Stimulated activated CD4-positive, alpha-beta T cell treated with anti-CD3 and anti-CD28 coated beads, Interleukin-15, amount 100 ng/mL, for 1 hour (primary cell): ENCODE measurements at places on chromosomes 5 and 9.

DNA sequence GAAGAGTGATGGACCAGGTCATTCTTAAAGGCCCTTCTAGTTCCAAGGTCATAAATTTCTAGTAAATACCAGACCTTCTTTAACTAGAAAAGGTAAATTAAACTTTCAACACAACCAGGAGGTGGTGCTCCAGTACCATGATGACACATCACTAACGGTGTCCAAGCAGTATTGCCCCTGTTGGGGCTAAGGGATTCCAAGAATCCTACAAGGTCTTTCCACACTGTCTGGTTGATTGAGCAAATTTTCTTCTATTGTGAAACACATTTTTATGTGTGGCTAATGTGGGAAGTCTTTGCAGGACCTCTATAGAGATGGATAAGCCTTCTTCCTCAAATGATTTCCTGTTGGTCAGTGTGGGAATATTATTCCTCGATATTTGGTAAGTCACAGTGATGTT, 459.6 kb upstream of the PAPPA start:
- no peak for DNase-seq

DNA sequence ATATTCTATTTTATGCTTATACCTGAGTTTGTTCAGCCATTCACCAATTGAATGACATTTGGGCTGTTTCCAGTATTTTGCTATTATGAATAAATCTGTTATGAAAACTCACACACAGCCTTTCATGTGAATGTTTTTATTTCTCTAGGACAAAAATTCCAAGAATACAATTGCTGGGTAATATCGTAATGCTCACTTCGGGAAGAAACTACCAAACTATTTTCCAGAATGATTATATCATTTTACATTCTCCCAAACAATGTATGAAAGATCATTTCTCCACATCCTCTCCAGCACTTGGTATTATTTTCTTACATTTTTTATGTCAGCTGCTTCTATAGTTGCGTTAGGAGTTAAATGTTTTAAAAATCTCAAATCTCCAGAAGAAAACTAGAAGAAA, 58.3 kb upstream of the LHFPL2 start:
- DNase-seq = no peak

- no peak for DNase-seq
These were observed 1505.2 kb upstream of the CDH9 start for GRCh38 chr5:28543473-28544098.

DNA sequence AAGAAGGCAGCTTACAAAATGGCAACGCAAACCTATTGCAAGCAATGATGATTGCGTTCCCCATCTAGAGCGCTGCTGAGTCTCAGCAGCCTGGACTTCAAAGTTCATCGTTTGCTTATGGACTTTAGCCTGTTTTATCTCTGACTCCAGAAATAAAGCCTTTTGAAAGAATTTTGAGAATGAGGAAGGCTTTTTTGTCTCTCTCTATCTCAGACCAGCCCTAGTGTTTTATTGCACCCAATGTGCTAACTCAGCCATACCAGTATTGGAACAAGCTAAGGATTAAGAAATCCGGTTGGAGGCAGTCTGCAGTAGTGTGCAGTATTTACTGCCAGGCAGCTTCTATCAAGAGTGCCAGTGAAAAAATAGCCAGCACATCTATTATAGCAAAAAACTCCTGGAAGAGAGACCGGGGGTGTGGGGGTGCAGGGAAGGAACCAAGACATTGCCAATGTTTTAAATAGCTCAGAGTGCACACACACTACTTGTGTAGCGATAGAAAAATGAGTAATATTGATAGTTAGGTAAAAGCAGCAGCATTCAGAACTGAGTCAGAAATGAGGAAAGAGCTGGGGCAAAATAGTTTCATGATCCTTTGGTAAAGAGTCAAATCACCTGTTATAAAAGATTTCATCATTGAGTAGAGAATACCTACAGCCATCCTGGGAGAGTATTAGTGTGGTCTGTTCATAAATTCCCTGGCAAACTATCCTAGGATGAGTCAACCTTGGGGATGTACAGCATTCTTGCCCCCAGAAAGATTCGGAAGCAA, 219.0 kb downstream of the ZNF608 start:
- DNase-seq = no peak

DNA sequence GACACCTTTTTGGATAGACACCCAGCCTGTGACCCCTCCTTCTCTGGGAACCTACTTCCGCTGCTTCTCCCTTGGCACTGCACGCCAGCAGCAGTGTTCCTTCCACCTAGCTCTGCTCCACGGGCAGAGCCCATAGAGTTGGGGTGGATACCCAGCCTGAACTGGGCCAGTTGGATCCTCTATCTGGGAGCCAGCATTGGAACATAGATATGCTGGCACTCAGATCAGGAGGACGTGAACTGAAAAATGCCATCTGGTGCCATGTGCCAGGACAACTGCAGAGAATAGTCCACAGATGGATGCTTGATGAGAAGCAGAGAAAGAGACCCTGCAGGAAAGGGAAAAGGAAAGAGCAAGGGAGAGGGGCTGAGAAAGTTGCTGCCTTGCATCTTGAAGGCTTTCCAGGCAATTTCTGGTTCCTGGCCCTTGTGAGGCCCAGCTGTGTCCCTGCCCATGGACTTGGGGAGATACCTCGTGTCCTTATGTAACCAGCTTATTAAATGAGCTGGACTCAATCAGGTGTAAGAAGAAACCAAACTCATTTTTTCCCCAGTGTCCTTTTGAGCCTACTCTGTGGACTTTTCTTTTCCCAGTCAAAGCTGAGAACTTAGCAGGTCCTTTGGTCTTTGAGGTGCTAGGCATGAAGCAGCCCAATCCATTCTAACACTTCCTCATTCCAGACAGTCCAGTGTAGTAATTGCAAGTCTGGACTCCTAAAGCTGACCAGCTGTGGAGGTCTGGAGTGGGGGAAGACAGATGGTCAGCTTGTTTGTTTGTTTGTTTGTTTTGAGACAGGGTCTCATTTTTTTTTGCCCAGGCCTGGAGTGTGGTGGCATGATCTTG, 39.1 kb downstream of the ANGPTL2 start:
- no peak for DNase-seq

DNA sequence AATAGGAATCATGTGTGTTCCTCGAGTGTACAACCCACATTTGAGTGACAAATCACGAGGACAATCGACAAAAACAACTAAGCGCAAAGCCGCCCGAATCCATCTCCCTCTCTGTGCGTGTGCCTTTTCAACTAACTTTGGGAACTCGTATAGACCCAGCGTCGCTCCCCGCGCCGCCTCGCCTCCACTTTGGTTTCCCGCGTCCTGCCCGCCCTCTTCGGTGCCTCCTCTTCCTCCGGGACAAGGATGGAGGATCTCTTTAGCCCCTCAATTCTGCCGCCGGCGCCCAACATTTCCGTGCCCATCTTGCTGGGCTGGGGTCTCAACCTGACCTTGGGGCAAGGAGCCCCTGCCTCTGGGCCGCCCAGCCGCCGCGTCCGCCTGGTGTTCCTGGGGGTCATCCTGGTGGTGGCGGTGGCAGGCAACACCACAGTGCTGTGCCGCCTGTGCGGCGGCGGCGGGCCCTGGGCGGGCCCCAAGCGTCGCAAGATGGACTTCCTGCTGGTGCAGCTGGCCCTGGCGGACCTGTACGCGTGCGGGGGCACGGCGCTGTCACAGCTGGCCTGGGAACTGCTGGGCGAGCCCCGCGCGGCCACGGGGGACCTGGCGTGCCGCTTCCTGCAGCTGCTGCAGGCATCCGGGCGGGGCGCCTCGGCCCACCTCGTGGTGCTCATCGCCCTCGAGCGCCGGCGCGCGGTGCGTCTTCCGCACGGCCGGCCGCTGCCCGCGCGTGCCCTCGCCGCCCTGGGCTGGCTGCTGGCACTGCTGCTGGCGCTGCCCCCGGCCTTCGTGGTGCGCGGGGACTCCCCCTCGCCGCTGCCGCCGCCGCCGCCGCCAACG, at the start of gene GPR150:
Gene GPR150, plus strand, starts transcription at position 58 of the 840 bp plus-strand sequence. Its CDS starts 189 bp downstream, at position 247.
- peak; percentile 34 for DNase-seq

DNA sequence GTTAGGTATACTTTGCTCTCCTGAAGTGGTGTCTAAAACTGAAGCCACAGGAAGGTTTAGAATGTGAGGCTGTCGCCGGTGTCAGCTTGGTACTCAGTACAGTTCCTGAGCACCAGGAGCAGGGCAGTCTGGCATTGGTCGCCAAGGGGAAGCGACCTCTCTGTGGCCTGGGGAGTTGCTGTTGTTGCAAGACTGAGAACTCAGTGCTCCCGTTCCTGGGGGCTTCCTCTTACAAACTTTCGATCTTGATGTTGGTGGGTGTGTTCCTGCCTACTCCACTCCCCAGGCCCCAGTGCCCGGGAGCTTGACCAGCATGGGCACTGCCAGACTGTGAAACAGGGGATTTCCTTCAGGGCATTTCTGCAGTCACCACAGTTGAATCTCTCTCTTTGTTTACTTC, 52.4 kb upstream of the PPARGC1B start:
- DNase-seq = no peak

- DNase-seq = no peak
These were observed 287.7 kb downstream of the ACTL7B start for GRCh38 chr9:108568093-108568492.

- no peak for DNase-seq
These were observed 53.3 kb upstream of the SLIT3 start for GRCh38 chr5:169354263-169354662.

GRCh38 chr9:133949486-133950061, 42.5 kb downstream of the VAV2 start:
- DNase-seq = no peak

DNA sequence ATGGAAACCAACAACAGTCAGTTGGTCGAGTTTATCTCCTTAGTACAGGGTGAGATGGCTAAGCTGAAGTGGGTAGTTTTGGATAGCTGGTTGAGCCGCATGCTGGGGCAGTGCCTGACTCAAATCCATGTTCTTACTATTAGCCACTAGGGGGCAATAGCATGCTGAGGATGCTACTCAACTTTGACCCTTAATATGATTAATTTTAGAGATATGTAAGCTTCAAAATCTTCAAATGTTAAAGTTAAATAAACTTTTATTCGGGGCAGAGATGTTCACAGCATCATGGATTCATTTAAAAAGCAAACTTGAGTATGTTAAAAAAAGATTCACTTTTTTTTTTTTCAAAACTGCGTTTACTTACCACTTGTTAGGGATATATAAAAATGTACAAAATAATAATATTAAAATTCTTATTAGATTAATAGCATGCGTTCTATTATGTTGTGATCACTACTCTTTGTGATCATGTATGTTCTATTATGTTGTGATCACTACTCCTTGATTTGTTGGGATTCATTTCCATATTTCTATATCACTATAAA, 57.0 kb downstream of the C9orf153 start:
- no peak for DNase-seq

DNA sequence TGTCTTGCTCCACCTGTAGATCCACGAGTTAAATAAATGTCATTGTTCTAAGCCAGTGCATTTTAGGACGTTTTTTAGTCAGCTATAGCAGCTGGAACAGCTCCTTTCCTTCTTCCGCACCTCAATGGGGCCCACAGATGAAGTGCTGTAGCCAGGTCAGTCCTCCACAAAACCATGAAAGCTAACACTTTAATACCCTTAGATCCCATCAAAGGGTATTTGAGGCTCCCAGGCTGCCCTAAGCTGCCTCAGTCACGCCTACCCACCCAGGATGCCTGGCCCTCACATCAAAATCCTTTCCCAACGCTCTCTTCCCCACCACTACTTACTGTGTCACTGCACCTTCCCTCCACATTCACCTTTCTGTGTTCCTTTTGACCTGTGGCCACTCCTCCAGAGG, 44.1 kb upstream of the ACO1 start:
- DNase-seq = no peak

DNA sequence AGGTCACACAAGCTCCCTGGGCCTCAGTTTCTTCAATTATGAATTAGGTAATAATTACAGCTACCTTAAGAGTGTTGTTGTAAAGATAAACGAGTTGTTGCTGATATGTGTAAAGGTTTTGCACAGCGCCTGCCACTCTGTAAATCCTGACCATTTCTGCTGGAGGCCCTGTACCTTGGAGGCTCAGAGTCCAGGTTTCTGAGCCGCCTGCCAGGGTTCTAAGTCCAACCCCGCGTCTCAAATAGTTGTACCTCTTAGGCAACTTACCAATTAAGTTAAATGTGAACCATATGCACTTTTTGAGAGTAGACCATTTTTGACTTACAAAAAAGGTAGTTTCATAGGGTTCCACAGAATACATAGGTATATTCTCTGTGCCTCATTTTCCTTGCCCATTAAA, 156.8 kb upstream of the KLF9 start:
- DNase-seq = no peak

GRCh38 chr5:14250084-14250695, 107.0 kb downstream of the TRIO start:
- no peak for DNase-seq

DNA sequence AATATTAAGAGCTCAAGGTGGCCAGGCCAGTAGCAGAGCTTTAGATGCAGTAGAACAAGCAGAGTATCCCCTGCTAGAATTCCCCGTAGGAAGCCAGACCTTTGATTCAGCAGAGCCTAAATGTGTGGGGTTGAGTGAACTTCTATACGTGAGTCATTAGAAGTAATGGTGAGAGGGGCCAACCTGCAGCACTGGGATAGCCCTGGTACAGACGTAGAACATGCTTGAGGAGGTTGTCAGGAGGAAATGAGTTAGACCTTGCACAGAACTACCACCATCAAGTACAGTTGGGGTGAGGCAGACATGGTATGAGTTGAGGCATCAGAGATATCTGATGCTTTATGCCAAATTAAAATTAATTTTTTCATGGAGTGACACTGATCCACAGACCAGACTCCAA, 42.0 kb downstream of the PDCD1LG2 start:
- no peak for DNase-seq

- peak; percentile 16 for DNase-seq
These were observed at the start of gene BASP1 for GRCh38 chr5:17217493-17218352. TSS of gene BASP1 (plus strand) at chr5:17217631. CDS start at chr5:17275217, 57,586 bp downstream.

DNA sequence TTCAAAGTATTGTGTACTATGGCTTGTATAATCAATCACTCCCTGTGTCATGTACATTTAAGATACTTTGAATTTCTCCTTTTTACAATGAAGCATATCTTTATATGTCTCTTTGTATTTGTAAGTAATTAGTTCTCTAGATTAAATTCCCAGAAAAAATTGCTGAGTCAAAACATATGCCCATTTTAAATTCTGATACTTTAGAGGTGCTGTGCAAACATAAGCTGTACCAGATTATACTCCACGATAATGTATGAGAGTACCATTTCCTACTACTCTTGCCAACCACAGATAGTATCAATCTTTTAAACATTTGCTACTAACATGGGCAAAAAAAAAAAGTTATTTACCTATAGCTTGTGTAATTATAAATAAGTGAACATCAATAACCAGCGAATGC, 18.3 kb downstream of the DCAF10 start:
- DNase-seq = no peak

DNA sequence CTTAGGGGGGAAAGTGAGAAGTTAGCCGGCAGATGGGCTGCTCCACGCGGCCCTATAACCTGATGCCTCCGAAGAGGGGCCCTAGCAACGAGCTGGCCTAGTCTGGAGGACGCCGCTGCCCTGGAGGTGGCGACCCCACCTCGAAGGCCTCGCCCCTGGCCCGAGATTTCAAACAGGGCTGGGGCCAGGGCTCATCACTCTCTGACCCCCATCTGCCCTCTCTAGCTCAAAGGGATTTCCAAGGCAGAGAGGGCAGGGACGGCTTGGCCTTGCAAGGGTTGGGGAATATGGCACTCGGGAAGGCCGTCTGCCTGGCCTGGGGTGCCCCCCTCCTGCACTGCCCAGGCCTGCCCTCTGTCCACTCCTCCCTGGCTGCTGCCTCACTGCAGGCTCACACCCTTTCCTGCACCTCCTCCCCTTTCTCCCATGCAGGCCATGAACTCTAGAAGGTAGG, 25.5 kb upstream of the TIFAB start:
- DNase-seq = no peak
